Mammary epithelial cell (primary cell): ENCODE measurements at places on chromosomes 1 and 21.

DNA sequence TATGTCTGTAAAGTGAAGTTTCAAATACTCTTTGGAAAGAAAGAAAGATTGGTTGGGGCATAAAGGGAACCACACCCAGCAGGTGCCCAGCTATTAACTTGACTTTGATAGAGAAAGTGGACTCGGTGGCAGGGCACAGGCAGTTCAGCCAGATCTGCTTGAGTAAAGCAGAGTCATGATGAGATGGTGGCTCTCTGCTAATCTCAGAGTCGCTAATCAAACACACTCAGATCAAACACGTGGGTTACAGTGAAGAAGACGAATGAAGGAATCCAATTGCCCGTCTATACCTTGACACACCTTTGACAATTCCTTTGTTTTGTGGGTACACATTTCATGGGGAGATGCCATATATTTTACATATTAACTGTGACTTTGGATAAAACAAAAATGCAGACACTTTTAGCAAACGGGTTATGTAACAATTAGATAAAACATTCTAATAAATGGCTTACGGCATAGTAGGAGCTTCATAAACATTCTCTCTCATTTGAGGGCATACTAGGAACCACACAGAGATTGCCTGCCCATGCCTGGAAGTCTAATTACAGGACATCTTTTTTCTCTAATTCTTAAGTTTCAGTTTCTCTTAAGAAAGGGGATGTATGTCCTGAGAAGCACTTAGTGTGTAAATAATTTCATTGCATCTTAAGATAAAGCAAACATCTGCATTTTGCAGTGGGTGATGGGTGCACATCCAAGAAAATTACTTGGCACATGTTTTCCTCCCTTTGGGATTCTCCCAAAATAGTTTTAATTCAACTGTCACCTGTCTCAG, 7.2 kb downstream of the CBR1 start:
- DNase-seq, result no peak

GRCh38 chr1:206911064-206911663, 10.6 kb downstream of the FCMR start:
- peak; percentile 60 for DNase-seq

DNA sequence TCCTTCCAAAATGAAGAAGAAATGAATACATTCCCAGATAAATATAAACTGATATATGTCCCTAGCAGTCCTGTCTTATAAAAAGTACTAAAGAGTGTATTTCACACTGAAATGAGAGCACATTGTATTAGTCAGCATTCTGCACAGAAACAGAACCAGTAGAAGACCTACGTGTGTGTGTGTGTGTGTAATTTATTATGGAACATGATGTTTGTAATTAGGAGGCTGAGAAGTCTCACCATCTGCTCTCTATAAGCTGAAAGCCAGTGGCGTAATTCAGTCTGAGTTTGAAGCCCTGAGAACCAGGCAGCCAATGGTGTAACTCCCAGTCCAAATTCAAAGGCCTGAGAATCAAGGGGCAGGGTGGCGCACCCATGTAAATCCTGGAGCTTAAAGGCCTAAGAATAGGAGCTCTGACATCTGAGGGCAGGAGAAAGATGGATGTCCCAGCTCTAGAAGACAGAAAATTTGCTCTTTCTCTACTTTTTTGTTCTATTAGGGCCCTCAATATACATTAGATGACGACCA, 146.5 kb upstream of the LYPLAL1 start:
- no peak for DNase-seq

- peak; percentile 64 for DNase-seq
Observed at GRCh38 chr21:38355992-38356781, 99.4 kb downstream of the KCNJ15 start.

DNA sequence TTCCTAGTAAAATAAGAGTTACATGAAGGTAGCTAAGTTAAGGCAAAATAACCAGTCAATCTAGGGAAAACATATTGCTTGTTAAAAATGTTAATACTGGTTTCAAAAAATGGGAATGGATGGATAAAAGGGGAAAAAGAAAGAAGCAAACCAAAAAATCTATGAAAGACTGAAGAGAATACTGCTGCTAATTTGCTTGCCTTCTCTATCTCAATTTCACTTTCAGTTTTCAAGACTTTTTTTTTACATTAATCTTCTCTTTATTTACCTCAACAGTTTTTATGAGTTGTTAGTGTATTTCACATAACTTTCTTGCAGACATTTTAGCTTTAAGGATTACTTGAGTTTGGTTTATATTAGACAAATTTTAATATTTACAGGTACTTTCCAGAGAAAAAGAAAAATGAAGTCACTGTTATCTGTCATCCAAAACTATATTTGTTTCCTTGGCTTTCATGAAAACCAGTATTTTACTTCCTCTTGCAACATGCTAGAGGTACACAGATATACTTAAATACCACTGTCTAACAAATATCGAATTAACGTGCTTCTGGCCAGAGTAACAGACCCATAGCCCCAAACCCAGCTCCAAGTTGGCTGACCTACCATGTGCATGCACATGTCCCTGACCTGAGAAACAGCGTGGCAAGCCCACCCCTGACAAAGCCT, 70.7 kb downstream of the COL24A1 start:
- DNase-seq, result no peak

- no peak for DNase-seq
Observed at GRCh38 chr1:26696654-26697430, 1.0 kb downstream of the ARID1A start.

- peak; percentile 16 for DNase-seq
Observed at GRCh38 chr1:174740249-174740968, 259.3 kb upstream of the CACYBP start.

GRCh38 chr1:225735252-225736149, 42.1 kb upstream of the SRP9 start:
- DNase-seq, result peak; percentile 97
